ENCODE measurements at places on chromosomes 2 and 18.
A peak's percentile ranks its signal among the peaks of the same experiment; 100 is the strongest.

GRCh38 chr18:43662657-43663056 lies 385.4 kb upstream of the SYT4 start:
- peak; percentile 80 for DNase-seq

DNA sequence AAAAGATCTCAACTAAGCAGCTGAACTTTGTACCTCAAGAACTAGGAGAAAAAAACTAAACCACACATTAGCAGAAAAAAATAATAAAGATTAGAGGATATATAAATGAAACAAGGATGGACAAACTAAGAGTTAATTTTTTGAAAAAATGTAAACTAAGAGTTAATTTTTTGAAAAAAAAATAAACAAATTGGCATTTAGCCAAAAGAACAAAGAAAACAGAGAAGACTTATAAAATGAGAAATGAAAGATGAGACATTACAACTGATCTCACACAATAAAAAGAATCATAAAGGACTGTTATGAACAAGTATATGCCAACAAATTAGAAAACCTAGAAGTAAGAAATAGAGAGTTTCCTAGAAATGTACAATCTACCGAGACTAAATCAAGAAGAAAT lies 859.2 kb upstream of the GYPC start:
- no peak for DNase-seq

DNA sequence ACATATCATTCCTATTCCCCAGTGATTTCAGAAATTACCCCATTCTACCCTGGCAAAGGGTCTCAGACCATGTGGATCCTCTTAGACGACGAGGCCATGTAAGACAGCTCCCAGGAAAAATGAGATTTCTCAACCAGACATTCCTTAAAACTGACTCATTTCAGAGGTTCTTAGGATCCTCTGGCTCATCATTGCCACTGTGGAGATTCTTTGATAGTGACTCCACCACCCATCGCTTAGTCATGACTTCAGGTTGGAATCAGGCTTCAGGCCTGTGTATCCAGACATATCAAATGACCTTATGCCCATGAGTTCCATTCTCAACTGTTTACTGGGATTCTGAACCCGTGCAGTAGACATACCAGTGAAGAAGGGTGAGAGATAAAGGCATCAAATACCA lies 245.6 kb upstream of the TCF4 start:
- DNase-seq, result peak; percentile 95

DNA sequence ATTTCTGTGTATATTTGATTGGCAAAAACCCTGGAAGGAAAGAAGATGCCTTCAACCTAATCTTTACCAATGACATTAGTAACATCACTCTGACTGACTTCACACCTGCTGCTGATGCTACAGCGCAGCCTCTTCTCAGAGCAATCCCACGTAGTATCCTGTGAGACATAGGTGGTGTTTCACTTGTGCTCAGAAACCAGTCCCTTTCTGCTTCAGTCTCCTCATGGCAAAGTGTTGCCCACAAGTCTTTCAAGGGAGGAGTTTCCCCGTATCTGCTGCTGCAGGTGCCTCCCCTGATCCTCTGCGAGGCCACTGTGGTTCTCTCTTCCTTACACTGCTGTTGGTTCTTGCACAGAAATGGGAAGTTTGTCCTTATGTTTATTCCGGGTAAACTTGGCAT lies 433.2 kb upstream of the TNP1 start:
- no peak for DNase-seq

GRCh38 chr2:160254189-160254762 lies 54.2 kb upstream of the ITGB6 start:
- DNase-seq, result no peak

DNA sequence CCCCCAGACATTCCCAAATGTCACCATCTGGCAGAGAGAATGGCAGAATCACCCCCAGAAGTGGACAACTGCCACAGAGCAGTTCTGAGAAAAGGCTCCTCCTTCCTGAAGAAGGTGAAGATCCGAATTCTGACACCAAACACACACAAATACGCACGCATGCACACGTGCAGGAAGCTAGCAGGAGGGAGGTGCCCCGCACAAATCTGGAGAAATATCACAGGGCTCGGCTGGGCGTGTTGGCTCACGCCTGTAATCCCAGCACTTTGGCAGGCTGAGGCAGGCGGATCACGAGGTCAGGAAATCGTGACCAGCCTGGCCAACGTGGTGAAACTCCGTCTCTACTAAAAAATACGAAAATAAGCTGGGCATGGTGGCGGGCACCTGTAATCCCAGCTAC lies 38.5 kb upstream of the ATG16L1 start:
- DNase-seq, result no peak

DNA sequence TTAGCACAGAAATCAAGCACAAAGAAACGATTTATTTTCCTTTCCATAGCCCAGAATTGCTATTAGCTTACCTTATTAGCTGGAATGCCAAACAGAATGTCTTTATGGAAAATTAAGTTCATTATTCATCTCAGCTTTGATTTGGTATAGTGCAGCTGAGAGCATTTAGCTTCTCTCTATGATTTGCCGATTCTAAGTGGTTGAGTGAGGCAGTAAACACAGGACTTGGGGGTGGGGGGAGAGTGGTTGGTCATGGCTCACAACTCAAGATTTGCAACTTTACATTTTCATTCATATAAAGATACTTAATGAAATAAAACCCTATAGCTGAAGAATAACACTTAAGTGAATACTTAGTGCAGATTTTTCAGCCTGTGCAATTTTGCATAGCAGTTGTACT lies 395.2 kb downstream of the TGIF1 start:
- DNase-seq, result no peak

DNA sequence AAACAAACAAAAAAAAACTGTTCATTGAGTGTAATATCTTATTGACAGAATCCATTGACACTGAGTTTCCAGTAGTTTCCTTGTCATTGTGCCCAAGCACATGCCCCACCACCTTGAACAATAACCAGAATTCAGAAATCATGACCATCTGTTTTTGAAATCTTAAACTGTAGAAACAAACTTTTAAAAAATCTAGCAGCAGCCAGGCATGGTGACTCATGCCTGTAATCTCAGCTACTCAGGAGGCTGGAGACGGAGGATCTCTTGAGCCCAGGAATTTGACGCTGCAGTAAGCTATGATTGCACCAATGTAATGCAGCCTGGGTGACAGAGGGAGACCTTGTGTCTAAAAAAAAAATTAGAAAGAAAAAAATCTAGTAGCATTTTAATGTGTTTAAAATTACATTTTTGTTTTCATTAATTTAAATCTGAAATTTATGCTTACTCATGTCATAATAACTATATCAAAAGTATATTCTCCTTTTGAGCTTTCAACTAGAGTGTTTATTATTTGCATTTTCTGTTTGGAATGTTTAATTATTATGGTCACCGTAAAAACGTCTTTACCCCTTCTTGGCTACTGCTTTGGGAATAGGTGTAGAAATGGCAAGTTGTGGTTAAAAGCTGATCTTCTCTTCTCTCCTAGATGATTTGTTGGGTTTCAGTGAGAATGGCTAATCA lies 25.2 kb upstream of the STON1 start:
- peak; percentile 26 for DNase-seq

DNA sequence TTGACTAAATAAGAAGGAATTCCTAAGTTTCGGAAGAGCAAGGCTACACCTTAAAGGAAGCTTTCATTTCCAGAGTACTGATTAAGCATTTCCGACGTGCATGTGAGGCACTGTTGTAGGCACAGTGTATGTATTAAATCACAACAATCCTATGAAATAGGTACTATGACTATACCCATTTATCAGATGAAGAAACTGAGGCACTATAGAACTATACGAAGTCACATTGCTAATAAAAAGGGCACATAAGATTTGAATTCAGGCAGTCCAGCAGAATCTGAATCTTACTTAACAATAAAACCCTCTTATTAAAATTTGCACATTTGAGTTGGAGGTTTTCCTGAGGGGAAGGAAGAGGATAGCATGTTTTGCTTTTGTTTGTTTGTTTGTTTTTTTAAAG lies 243.5 kb upstream of the FANCL start:
- no peak for DNase-seq

- no peak for DNase-seq
Measured at GRCh38 chr2:76678383-76679024, 843.7 kb downstream of the LRRTM4 start.

Measured in AG04450 (cell line).